ENCODE measurements at places on chromosomes 2 and 18.

GRCh38 chr18:9985641-9986040 lies 71.8 kb downstream of the VAPA start:
- no peak for DNase-seq

DNA sequence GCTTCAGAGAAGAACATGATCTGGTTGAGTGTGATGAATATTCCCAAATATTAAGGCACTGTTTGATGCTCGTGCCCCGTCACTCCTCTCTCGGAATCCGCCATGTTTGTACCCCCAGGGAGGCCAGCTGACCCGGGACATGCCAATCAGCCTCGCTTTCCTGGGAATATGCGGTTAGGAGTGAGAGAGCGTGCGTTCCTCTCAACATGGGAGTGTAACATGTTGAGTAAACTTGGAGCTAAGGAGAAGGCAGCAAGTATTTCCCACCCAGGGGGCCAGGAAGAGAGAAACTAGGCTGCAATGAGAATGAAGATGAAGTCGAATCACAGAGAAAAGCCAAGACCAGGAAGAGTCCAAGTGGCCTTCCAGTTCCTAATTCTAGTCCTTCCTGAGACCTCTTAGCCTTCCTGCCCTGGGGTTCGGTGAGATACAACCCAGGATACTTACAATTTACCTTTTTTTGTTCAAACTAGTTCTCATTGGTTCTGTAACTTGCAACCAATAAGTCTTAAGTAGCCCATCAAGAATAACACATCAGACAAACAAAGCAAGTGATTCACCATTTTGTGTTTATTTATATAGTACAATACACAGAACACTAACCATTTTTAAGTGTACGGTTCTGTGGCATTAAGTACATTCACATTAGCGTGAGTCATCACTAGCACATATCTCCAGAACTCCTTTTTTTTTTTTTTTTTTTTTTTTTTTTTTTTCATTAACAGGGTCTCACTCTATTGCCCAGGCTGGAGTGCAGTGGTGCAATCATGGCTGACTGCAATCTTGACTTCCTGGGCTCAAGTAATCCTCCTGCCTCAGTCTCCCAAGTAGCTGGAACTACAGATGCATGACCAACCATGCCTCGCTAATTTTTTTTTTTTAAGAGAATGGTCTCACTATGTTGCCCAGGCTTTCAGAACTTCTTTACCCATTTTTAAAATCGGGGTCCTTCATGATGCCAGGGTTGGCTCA lies 36.4 kb upstream of the SLC1A4 start:
- no peak for DNase-seq

DNA sequence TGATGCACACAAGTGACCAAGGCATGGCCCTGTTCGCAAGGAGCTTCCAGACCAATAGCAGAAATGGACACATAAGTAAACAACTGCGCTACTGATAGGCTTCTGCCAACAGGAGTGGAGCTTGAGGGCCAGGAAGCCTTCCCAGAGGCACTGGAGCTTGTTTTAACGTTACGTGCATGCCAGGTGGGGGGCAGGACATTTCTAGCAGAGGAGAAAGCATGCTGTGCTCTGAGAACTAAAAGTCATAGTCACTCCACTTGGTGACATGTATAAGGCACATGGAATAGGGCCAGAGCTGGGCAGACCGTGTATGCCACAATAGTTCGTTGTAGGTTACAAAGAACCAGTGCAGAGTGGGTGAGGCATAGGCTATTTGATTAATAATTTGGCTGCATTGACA lies 184.2 kb downstream of the NEDD4L start:
- no peak for DNase-seq

GRCh38 chr2:40452786-40453185 lies 896 bp upstream of the SLC8A1 start:
- no peak for DNase-seq

GRCh38 chr2:100833331-100833730 lies 13.4 kb downstream of the NPAS2 start:
- no peak for DNase-seq

- no peak for DNase-seq
Measured at GRCh38 chr2:106012591-106013347, 181.3 kb downstream of the UXS1 start.

GRCh38 chr2:42905341-42906110 lies 113.1 kb upstream of the HAAO start:
- DNase-seq = no peak

- DNase-seq = no peak
Measured at GRCh38 chr18:28366676-28367075, 189.7 kb upstream of the CDH2 start.

DNA sequence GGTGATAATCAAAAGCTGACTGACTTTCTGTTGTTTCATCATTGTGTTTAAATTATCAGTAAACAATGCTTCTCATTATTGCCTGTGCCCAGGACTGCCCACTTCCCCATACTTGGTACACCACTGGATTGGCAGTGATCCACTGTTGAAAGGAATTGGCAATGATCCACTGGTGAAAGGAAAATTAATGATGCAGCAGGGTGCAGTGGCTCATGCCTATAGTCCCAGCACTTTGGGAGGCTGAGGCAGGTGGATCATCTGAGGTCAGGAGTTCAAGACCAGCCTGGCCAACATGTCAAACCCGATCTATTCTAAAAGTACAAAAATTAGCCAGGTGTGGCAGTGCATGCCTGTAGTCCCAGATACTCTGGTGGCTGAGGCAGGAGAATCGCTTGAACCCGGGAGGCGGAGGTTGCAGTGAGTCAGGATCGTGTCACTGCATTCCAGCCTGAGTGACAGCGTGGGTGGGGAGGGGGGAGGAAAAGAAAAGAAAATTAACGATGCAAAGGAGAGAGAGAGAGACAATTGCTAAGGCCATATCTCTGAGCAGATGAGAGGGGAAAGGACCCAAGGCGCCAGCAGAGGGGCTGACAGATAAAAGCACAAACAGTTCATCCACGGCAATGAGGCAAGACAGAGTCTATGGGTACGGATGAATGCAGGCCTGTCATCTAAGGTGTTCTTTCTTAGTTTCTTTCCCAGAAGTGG lies 10.2 kb upstream of the GTF2A1L start:
- DNase-seq = no peak

DNA sequence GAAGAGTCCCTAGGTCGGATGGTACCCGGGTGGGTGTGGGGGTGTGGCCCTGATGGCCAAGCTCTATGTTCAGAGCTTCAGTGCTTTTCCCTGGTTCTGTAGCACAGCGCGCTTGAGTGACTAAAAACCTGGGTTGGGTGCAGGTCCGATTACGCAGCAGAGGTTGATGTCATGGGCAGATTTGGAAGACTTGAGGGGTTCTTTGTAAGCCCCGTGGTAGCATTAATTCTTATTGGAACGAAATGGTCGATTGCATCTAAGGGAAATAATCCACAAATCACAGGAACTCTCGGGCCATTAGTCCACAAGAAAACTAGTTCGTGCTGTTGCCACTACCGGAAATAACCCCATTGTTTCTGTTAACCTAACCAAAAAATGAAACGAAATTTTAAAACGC lies 9.0 kb downstream of the HOXD8 start:
- DNase-seq = no peak

DNA sequence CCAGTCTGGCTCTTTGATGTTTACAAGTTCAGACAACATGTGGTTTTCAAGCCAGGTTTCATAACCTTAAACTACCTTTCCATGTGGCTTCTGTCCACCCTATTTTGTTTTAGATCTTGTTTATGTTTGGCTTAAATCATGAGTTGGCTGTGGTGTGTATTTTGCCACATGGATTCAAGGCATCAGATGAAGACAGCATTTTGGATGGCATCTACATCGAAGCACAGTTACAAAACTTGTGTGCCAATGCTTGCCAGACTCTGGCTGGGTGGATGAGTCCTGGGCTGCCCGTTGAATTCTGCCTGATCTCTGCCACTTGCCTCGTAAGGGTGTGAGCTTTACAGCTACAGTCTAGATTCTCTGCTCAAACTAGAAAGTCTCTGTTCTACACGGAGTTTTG lies 335.3 kb downstream of the MYCN start:
- no peak for DNase-seq

DNA sequence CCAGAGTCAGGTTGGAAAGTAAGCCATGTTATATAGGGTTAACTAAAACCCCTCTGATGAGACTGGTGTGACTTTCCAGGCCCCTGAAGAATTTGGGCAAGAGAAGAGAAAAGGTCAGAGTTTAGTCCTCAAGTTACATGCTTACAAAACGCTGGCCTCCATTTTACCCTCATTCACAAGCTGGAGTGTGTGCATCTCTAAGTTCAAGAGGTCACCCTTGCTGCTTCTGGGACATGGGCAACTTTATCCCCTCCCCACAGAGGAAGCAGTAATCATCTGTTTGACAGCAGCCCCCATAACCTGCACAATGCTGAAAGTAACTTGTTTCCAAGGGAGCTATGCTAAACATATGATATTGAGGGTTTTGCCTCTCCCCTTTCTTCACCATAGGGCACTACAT lies 85.2 kb upstream of the CCDC195 start:
- no peak for DNase-seq

DNA sequence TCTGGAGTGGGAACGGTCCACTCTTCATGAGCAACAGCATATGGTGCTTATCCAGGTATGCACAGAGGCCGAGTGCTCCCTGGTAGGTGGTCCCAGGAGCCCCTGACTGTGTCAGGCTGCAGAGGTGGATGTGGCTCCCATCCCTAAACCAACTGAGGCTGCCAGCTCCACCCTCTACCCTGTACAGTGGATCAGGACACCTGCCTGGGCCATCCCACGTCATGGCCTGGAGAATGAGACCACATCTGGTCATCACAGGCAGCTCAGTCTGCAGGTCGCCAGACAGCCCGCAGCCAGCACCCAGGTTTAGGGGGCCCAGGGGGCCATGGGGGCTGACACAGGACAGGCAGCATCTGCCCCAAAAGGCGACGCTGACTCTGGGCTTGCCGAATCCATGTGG lies 100.3 kb upstream of the TMEM18 start:
- DNase-seq = no peak

- no peak for DNase-seq
Measured at GRCh38 chr2:129379411-129379810, 600.1 kb upstream of the RAB6C start.

GRCh38 chr18:10095356-10095755 lies 181.5 kb downstream of the VAPA start:
- no peak for DNase-seq

DNA sequence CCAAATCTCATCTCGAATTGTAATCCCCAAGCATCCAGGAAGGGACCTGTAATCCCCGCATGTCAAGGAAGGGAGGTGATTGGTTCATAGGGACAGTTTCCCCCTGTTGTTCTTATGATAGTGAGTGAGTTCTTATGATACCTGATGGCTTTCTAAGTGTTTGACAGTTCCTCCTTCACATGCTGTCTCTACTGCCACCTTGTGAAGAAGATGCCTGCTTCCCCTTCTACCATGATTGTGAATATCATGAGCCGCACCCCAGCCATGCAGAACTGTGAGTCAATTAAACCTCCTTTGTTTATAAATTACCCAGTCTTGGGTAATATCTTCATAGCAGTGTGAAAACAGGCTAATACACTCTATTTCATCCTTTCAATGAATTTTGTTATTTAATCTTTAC lies 446.7 kb downstream of the RNF144A start:
- DNase-seq = no peak

DNA sequence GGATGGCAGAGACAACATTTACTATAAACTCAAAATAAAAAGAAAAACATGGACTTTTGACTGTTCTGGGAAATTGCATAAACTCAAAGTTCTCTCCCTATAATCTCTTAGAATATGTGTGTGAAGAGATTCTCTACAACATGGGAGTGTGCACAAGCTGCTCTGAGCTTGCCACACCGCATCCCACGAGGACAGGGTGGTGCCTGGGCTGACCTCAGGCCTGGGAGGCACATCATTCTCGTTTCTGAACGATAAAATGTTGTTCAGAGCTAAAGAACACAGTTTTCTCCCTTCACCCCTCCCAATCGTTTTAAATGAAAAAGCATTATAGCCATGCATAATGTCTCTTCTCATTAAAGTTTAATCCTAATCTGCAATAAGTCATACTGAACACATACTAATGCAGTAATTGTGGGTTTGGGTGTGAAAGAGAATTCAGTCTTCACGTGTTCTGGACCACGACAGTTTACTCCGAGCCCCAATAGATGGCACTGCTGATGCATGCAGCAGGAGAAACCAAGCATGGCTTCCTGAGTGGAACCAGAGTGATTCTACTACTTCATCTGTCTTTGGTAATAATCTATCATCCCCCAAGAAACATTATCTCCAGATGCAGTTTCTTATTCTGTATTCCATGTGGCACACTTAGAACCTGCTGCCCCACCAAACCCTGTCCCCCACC lies 46.9 kb upstream of the LAMA1 start:
- DNase-seq = no peak

- no peak for DNase-seq
Measured at GRCh38 chr2:172153757-172154156, 51.1 kb upstream of the DLX2 start.

GRCh38 chr2:235381261-235381912 lies 112.5 kb upstream of the AGAP1 start:
- no peak for DNase-seq

GRCh38 chr2:7703048-7703447 lies 785.8 kb downstream of the RNF144A start:
- DNase-seq = no peak

DNA sequence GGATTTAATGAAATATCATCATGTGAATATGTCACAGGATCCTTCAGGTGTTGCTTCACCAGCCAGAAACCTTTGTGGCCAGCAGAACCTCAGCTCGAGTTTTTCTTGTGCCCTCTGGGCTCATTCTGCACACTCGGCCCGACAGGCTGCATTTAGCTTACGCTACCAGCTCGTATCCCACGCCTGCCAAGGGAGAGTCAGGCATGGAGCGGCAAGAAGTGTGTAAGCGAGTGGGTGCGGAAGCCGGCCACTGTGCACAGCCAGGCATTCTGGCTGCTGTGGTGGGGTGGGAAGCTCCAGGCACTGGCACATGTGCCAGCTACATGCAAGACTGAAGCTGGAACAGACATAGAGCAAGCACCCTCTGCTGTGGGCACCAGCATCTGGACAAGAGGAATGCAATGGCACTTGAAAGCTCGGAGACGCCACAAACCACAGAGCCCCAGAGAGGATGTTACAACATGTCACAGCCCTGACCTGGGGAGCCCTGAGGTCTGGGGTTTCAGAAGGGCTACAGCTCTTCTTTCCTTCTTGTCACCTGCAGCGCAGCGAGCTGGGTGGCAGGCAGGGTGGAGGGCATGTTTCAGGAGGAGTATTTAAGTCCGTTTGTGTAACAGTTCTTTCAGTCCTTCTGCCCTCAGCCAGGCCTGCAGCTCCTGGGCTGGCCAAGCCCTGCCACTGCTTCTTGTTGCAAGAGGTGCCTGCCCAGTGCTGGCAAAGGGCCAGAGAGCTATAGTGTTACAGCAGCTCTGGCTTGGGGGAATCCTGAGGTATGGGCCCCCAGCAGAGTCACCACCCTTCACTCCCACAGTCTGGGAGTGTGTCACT lies 257.3 kb upstream of the HNMT start:
- DNase-seq = peak; percentile 24

- DNase-seq = no peak
Measured at GRCh38 chr2:60861736-60862135, 19.6 kb upstream of the REL start.

GRCh38 chr2:139805441-139805840 lies 1025.3 kb upstream of the NXPH2 start:
- no peak for DNase-seq

All from KG1 (cell line).